ENCODE measurements at places on chromosomes 4 and X.

DNA sequence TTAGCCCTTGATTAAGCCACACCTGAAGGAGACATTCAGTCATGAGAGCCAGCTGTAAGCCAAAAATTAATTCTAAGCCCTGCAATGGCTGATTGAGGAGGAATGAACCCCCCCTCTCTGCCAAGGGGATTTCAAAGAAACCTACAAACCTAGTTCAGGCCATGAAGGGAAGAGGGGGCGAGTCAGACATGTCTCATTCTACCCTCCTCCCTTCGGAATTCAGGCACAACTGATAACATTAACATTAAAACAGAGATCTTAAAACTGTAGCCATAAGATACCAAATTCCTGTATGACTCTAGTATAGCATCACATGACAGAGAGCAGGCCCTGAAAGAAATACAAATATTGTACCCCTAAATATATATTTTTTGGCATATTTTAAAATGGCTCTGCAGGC is 40.4 kb upstream of the AFAP1 start:
- no peak for DNase-seq

- no peak for DNase-seq
These were observed 19.0 kb upstream of the MAGEB2 start for GRCh38 chrX:30196322-30196721.

- no peak for DNase-seq
These were observed 1070.2 kb upstream of the TENM3 start for GRCh38 chr4:181173046-181173445.

DNA sequence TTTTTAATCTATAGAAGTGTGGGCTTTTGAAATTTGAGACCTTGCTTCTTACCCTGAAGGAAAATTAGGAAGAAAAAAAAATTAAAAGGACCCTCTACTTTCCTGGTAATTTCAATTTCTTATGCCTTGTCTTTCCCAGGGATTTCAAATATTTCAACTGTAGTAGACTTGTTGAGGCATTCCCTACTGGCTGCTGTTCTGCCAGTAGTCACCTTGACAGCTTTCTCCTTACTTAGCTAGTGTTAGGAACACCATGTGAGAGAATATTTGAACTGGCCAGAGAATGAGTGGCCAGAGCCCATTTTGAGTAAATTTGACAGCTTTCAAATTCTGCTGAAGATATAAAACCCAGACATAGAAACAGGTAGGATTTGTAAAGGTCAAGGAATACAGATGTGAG is 24.0 kb upstream of the GBA3 start:
- no peak for DNase-seq
